ENCODE measurements at places on chromosomes 11 and 22. TPM values are rescaled to one million over a fixed set of nuclear protein-coding genes. Genes with fewer than 3 reads are reported as not detected.
A peak's percentile ranks its signal among the peaks of the same experiment; 100 is the strongest.

The GGTLC2 gene
- not detected for total RNA-seq

The TLCD5 gene
- 0.70 TPM for total RNA-seq

The HTR3A gene
- total RNA-seq = not detected

The CRYAB gene
- total RNA-seq = not detected

The C1QTNF6 gene
- total RNA-seq = 23.1 TPM

The GLYATL1B gene
- not detected for total RNA-seq

The OR5AR1 gene
- not detected for total RNA-seq

GRCh38 chr22:26436903-26437515 lies 7.9 kb downstream of the ASPHD2 start:
- peaks cover 4% of the 10 kb centered on the region for H3K36me3 ChIP-seq
- H3K27ac ChIP-seq = no peak overlapping the region
- DNase-seq = no peak
- H3K4me1 ChIP-seq = peaks cover 12% of the 10 kb centered on the region
- no peaks in the 10 kb centered on the region for H3K27me3 ChIP-seq

- DNase-seq = no peak
- no peaks in the 10 kb centered on the region for H3K36me3 ChIP-seq
- H3K27me3 ChIP-seq = no peaks in the 10 kb centered on the region
- no peak overlapping the region for H3K27ac ChIP-seq
These were observed 413.4 kb downstream of the MN1 start for GRCh38 chr22:27388090-27388600.

GRCh38 chr22:17773606-17774205 lies 563 bp downstream of the BID start:
- no peaks in the 10 kb centered on the region for H3K27me3 ChIP-seq
- DNase-seq = peak; percentile 60
- no peaks in the 10 kb centered on the region for H3K36me3 ChIP-seq
- H3K4me1 ChIP-seq = peaks cover 70% of the 10 kb centered on the region
- H3K27ac ChIP-seq = peak overlapping the region; percentile 57

DNA sequence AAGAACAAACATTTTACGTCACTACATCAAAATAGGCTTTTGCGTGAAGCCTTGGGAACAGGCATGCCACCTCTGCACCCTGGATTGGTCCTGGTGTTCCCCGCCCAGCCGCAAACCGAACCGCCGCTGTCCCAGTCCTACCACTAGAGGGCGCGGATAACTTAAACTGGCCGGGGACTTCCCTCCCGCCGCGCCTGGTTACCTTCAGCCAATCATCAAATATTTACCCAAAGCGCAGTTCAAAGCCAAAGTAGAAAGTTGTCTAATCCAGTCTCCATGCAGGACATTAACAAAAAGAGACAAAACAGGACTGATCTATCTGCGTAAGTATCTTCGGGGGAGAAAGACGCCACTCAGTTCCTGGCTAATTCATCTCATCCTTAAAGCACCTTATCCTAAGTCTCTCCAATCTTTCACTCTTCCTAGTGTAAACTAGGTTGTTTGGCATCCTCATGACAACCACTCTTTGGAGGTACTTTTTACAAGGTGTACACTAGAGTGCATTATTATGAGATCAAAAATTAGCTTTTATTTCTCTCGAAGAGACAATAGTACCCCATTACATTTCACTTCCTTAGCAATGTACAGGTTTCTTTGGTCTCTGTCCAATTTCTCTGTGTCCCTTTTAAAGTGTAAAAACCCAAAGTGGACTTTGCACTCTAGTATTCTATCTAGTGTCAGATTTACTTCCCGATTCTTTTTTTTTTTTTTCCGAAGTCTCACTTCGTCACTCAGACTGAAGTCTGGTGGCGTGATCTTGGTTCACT lies 3.9 kb upstream of the CRY2 start:
- no peaks in the 10 kb centered on the region for H3K36me3 ChIP-seq
- peaks cover 19% of the 10 kb centered on the region for H3K4me1 ChIP-seq
- peak overlapping the region; percentile 61 for H3K27ac ChIP-seq
- no peak overlapping the region for H3K4me3 ChIP-seq

GRCh38 chr11:110317516-110317932 lies 21.1 kb upstream of the RDX start:
- no peaks in the 10 kb centered on the region for H3K36me3 ChIP-seq
- H3K4me1 ChIP-seq = no peaks in the 10 kb centered on the region
- no peaks in the 10 kb centered on the region for H3K27me3 ChIP-seq
- H3K27ac ChIP-seq = no peak overlapping the region
- no peak overlapping the region for H3K4me3 ChIP-seq

GRCh38 chr22:33110562-33111163 lies 52.5 kb upstream of the SYN3 start:
- DNase-seq = no peak
- no peak overlapping the region for H3K27ac ChIP-seq
- no peaks in the 10 kb centered on the region for H3K36me3 ChIP-seq
- H3K4me1 ChIP-seq = no peaks in the 10 kb centered on the region

DNA sequence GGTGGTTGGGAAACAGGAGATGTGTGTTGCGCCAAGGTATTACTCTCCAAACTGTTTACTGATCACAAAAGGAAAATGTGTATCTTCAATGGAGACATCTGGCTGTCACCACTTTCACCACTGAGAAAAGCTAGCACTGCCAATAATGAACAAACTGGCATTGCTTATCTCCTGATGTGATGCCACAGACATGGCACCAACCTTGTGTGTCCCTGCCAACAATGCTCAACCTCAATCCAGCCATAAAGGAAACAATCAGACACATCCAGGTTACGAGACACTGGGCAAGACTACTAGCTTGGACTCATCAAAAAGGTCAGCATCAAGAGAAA lies 28.1 kb downstream of the GNB1L start:
- no peak for DNase-seq
- no peaks in the 10 kb centered on the region for H3K4me1 ChIP-seq
- no peak overlapping the region for H3K27ac ChIP-seq
- no peaks in the 10 kb centered on the region for H3K27me3 ChIP-seq

DNA sequence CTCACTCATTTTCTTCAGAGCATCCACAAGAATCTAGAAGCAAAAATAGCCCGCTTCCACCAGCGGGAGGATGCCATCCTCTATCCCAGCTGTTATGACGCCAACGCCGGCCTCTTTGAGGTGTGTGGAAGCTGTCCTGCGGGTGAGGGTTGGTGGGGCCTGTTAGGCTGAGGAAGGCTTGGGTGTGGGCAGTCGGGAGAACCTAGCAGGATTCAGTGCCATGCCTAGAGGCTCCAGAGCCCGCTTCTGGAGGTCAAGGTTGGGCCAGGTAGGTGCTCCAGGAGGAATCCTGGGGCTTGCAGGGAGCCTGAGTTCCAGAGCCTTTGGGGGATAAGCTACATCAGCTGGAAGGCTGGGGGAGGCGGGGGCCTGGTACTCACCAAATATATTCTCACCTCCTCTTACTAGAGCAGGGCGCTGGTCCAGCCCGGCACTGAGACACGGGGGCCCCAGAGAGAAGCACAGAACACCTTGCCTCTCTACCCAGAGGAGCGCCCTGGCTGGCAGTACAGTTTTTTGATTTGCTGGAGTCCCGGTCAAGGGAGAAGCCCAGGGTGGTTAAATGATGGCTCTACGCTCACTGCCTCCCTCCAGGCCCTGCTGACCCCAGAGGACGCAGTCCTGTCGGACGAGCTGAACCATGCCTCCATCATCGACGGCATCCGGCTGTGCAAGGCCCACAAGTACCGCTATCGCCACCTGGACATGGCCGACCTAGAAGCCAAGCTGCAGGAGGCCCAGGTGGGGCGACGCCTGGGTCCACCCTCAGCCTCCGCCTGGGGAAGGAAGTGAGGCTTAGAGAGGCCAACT lies 5.3 kb downstream of the GCAT start:
- no peak for DNase-seq
- H3K4me3 ChIP-seq = no peak overlapping the region
- H3K27me3 ChIP-seq = peaks cover 11% of the 10 kb centered on the region

GRCh38 chr11:35964841-35965240 lies 21.0 kb downstream of the LDLRAD3 start:
- H3K4me3 ChIP-seq = no peak overlapping the region
- H3K27ac ChIP-seq = no peak overlapping the region
- DNase-seq = no peak
- H3K27me3 ChIP-seq = no peaks in the 10 kb centered on the region

GRCh38 chr11:17634776-17635550 lies 84.4 kb upstream of the MYOD1 start:
- H3K4me3 ChIP-seq = no peak overlapping the region
- H3K27ac ChIP-seq = no peak overlapping the region
- H3K4me1 ChIP-seq = no peaks in the 10 kb centered on the region
- no peaks in the 10 kb centered on the region for H3K36me3 ChIP-seq
- DNase-seq = no peak

DNA sequence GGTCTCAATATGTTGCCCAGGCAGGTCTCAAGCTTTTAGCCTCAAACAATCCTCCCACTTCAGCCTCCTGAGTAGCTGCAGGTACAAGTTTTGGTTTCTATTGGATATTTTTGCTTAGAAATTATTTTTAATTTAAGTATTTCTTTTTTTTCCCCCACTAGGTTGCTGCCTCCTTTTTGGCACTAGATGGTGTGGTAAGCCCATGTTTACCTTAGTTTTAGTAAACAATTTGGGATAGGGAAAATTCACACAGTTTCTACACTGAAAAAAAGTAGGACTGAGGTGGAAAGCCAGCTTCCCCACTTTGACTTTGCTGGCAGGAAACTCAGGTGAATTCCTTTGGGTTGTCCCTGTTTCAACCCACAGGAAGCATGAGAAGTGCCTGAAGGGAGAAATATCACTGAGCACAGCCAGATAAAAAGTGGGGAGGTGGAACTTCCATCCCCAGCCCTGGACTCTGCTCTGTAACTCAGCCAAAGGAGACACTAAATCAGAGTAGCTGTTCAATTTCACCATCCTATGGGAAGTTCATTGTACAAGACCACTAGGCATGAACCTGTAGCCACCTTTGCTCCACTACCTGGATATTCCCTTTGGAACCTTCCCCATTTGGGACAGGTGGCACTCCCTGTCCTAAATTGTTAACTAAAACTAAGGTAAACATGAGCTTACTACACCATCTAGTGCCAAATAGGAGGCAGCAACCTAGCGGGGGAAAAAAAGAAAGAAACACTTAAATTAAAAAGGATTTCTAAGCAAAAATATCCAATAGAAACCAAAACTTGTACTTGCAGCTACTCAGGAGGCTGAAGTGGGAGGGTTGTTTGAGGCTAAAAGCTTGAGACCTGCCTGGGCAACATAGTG lies 154.4 kb upstream of the FAT3 start:
- H3K4me1 ChIP-seq = no peaks in the 10 kb centered on the region
- H3K27ac ChIP-seq = no peak overlapping the region
- DNase-seq = no peak

- no peak overlapping the region for H3K27ac ChIP-seq
- no peak for DNase-seq
- H3K4me1 ChIP-seq = no peaks in the 10 kb centered on the region
- no peaks in the 10 kb centered on the region for H3K27me3 ChIP-seq
- no peak overlapping the region for H3K4me3 ChIP-seq
These were observed 59.9 kb downstream of the MUC15 start for GRCh38 chr11:26512196-26512595.

- H3K36me3 ChIP-seq = no peaks in the 10 kb centered on the region
- no peak overlapping the region for H3K4me3 ChIP-seq
- H3K27ac ChIP-seq = no peak overlapping the region
- no peaks in the 10 kb centered on the region for H3K4me1 ChIP-seq
- no peaks in the 10 kb centered on the region for H3K27me3 ChIP-seq
These were observed 46.9 kb upstream of the CEP126 start for GRCh38 chr11:101867951-101868350.

GRCh38 chr11:131645237-131645636 lies 274.8 kb downstream of the NTM start:
- no peaks in the 10 kb centered on the region for H3K27me3 ChIP-seq
- no peaks in the 10 kb centered on the region for H3K4me1 ChIP-seq
- no peak for DNase-seq

All from CD4-positive, alpha-beta memory T cell (primary cell).